Cortex of kidney (tissue), 1 donor: ENCODE measurements at places on chromosomes 4 and X.

- no peak for DNase-seq
These were observed 1910.4 kb downstream of the C4orf33 start for GRCh38 chr4:131006388-131006787.

GRCh38 chrX:105260291-105261043 is 40.0 kb upstream of the TEX13A start:
- DNase-seq = no peak

GRCh38 chr4:184444953-184445309 is 29.4 kb downstream of the IRF2 start:
- DNase-seq = no peak

DNA sequence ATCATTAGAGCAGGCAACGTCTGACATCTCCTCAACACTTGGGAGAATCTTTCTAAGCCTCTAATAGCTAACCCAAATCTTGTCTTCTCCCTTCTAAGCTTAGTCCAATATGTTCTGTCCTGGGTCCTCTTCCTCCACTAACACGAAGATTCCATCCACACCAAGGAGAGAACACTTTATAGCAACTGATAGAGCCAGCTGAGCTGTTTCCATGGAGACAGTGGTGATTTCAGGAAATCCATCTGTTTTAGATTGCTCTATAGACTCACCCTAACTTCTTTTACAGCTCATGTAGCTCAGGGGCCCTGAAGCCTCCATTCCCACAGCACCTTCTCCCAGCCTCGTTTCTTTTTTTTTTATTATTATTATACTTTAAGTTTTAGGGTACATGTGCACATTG is 37.4 kb downstream of the SCD5 start:
- no peak for DNase-seq

DNA sequence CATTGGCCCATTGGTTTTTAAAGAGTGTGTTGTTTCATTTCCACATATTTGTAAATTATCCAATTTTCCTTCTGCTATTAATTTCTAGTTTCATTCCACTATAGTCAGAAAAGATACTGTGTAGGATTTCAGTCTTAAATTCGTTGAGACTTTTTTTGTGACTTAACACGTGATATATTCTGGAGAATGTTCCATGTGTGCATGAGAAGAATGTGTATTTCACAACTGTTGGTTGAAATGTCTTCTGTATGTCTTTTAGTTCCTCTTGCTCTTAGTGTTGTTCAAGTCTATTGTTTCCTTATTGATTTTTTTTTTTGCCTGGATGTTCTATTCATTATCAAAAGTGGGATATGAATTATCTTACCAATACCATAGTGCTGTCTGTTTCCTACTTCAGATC is 606.9 kb downstream of the RPA4 start:
- no peak for DNase-seq

GRCh38 chrX:77953708-77954107 is 15.7 kb downstream of the PGAM4 start:
- no peak for DNase-seq

DNA sequence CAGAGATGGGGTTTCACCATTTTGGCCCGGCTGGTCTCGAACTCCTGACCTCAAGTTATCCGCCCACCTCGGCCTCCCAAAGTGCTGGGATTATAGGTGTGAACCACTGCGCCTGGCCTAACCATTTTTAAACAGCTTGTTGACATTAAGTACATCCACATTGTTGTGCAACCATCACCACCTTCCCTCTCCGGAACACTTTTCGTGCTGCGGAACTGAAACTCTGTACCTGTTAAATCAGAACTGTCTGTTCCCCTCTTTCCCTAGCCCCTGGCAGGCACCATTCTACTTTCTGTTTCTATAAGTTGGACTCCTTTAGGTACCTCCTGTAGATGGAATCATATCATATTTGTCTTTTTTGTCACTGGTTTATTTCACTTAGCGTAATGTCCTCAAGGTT is 9.5 kb downstream of the FHDC1 start:
- DNase-seq = no peak

DNA sequence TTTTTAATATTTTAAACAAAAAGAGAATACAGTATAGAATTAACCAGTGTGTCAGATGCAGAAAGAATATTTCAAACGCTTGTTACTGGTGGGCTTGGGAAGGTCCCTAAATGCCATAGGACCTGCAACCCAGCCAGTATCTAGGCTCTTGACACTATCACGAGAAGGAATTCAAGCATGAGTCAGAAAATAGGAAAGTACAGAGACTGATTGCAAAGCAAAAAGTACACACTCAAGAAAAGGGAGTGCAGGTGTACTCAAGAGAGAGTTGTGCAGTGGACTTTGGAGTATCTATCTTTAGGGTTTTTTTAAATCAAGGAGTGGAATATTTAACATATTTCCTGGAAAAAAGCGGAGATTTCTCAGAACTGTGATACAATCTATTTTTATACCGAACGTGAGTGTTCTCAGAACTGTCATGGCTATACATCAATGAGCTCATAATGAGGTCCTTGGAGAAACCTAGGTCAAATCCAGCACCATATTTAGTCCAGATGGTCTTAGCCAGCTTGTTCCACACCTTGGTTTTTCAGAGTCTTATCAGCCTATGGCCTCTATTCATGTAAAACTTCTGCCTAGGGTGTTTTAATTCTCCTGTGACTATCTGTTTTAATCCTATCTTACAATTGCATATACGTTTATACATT is 291.8 kb upstream of the FAT4 start:
- DNase-seq = no peak

GRCh38 chr4:73646117-73646516 is 25.9 kb upstream of the RASSF6 start:
- no peak for DNase-seq

DNA sequence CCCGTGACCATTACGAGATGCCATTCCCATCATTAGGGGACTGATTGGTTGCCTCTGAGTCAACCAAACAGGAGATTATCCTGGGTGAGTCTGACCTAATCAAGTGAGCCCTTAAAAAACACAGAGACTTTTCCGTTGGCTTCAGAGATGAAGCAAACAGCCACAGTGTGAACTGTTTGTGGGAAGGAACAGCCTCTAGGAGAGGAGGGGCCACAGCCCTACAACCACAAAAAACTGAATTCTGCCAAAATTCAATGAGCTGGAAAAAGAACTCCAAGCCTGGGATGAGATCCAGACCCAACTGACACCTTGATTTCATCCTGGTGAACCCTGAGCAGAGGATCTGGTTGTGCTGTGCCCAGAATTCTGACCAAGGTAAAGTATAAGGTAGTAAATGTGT is 31.3 kb upstream of the TBL1X start:
- no peak for DNase-seq

DNA sequence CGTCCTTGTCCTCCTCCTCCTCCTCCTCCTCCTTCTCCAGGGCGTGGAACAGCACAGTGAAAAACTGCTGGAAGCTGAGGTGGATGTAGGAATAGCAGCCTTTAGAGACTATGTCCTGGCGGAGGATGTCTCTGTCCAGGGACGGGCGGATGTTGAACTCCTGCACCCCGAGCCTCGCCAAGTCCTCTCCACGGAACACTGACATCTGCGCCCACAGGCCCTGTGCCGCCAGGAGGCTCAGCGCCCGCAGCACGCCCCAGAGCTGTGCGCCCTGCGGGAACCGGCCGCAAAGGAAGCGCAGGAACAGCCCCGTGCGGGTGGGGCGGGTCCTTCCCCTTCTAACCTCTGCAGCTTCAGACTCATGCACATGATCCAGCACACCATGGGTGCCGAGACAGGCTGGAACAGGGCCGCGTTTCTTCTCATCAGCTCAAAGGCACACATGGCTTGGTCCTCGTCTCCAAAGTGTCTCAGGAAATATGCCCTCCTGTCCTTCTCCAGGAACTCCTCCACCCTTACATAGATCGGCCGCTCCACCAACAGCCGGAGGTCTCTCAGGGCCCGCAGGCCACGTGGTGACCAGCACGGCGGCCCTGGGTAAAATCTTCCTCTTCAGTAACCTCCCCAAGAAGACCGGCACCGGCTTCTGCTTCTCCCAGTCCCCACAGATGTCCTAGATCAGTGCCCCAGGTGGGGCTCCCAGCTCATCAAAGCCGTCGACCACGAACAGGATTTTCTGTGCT is 1.2 kb downstream of the NLRP2B start:
- DNase-seq = no peak

GRCh38 chrX:15761564-15762191 is 23.6 kb downstream of the CA5B start:
- DNase-seq = no peak

DNA sequence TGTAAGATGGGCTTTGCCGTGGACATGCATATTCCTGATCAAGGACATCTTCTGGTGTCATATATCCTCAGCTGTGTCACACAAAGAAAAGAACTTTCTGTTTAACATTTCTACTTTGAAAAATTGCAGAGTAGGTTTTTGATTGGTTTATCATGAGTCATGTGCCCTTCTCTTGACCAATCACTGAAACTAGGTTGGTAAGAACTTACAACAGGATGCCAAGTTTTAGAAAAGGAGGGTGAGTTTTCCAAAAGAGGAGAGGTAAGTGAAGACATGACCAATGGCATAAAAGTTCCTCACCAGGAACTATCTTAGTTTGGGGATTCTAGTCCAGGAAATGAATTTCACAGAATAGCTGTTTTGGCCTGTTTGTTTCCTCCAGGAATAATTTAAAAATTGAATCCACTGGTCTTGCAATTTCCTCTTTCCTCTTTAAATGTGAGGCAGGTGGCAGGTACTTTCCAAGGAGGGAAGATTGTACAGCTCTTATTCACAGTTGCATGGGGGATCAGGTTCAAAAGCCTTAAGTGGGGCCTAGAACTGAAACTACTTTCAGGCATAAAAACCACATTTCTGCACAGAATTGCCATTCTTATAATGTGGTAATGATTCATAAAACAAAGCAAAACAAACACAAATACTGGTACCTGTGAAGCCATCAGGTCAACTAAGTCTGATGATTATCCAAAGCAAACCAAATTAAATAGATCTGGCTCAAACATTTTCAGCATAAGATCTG is 1114.5 kb upstream of the LCORL start:
- no peak for DNase-seq

- DNase-seq = no peak
These were observed 326.8 kb downstream of the INPP4B start for GRCh38 chr4:142519342-142519741.

GRCh38 chrX:112521676-112522075 is 158.1 kb downstream of the LHFPL1 start:
- DNase-seq = no peak

GRCh38 chr4:176708771-176709311 is 83.9 kb downstream of the VEGFC start:
- no peak for DNase-seq

DNA sequence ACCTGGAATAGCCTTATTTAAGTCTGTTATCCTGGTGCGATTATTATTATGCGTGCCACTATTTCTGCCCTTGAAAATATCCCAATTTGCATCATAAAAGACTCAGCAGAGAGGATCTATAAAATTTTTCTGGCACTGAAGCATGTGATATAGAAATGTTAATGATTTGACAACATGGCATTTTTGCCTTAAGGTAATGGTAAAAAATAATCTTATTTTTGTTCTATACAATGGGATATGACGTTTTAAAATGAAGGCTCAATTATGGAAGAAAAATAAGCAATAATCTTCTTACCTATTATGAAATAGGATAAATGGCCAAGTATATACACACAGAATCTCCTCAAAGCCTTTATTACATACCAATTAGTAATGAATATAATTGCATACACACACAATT is 113.5 kb downstream of the PDGFC start:
- DNase-seq = no peak

GRCh38 chr4:115323106-115323707 is 209.8 kb upstream of the NDST4 start:
- DNase-seq = no peak

GRCh38 chr4:38243388-38244053 is 283.3 kb downstream of the PTTG2 start:
- DNase-seq = no peak

- DNase-seq = no peak
These were observed 34.7 kb downstream of the LONRF3 start for GRCh38 chrX:119009071-119009470.

DNA sequence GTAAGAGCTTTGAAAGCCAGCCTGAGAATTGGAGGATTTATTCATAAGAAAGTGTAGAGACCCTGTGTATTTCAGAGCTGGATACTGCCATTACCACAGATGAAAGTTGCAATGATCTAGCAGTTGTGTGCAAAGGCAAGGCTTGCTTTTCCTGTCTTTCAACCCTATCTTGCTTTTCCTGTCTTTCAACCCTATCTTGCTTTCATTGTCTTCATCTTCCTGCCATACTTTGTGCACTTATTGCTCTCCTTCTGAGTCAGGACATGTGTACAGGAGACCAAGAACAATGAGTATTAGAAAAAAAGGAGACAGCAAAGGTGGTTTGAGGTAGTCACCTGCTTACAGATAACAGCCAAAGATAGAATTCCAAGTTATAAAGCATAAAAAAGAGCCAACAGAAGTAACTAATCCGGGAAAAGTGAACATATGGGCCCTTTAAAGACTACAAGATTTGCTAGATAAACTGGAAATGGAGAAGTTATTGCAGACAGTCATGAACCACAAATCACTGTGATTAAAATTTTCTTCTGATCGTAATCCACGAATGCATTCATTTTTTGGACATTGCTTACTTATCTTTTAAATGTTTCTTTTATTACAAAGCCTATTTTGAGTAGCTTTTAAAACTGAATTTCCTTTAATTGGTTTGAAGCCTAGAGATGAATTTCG is 17.2 kb downstream of the C1QTNF7 start:
- DNase-seq = no peak

GRCh38 chr4:10353110-10353509 is 104.1 kb downstream of the ZNF518B start:
- no peak for DNase-seq

DNA sequence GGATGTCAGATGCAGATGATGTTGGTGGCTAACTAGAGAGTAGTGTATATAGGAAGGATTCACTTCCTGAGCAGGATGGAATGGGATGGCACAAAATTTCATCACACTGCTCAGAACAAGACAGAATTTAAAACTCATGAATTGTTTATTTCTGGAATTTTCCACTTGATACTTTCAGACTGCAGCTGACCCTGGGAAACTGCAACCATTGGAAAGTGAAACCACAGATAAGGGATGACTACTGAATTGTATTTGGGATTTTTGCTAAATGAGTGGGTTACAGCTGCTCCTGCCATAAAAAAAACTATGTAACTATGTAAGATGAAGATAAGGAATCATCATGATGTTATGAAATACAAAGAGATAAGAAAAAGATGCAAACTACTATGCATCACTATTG is 51.4 kb downstream of the NPY5R start:
- DNase-seq = no peak

- no peak for DNase-seq
These were observed 452.9 kb upstream of the AGA start for GRCh38 chr4:177895136-177895535.

GRCh38 chr4:61068745-61069144 is 131.4 kb upstream of the ADGRL3 start:
- DNase-seq = no peak

GRCh38 chrX:10166248-10166716 is 9.5 kb downstream of the CLCN4 start:
- no peak for DNase-seq

DNA sequence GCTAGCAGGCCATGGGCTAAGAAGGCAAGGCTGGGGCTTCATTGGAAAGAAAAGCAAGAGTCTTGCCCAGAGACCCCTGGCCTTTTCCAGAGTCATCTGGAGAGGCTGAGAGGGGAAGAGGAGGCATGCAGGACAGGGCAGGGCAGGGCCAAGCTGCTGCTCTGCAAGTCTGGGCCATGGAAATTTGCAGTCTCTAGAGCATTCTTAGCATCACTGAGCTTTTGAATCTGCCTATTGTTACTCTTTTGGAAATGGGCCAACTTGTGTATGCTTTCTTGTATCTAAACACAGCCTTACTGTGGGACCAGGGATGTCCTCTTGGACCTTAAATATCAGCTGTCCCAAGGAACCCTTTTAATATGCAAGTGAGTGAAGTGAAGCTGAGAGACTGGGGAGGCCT is 560.5 kb downstream of the MID1IP1 start:
- DNase-seq = no peak

GRCh38 chr4:180081072-180081471 is 2162.1 kb upstream of the TENM3 start:
- DNase-seq = no peak
